Body of pancreas (tissue), 4 donors: ENCODE measurements at places on chromosomes 5 and 9. TPM values are rescaled to one million over a fixed set of nuclear protein-coding genes. Genes with fewer than 3 reads are reported as not detected.

GRCh38 chr5:96111080-96111756, 149.6 kb upstream of the ELL2 start:
- DNase-seq, result no peak
- peaks cover 62% of the 10 kb centered on the region for H3K4me1 ChIP-seq
- H3K4me3 ChIP-seq, result no peak overlapping the region
- H3K27ac ChIP-seq, result no peak overlapping the region

GRCh38 chr9:133888048-133888808, 103.9 kb downstream of the VAV2 start:
- H3K4me3 ChIP-seq, result no peak overlapping the region
- no peaks in the 10 kb centered on the region for H3K27me3 ChIP-seq
- peak; percentile 34 for DNase-seq

DNA sequence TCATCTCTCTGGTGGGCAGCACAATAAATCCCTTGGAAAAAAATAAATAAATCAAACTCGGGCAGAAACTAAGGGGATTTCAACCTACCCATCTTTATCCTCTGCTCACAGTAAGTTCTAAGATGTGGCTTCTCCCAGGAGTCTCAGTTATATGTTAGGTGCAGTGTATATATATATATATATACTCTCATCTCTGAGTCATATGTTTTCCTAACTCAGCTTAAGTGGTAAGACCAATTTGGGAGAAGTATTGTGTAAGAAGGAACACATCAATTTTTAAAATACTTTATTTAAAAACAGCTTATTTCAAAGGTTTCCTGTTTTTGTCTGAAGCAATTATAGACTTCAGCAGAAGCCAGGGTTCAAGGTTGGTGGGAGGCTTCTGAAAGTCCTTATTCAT, 20.3 kb upstream of the OSMR start:
- DNase-seq, result no peak
- H3K4me1 ChIP-seq, result no peaks in the 10 kb centered on the region
- H3K27ac ChIP-seq, result no peak overlapping the region
- no peaks in the 10 kb centered on the region for H3K36me3 ChIP-seq
- no peaks in the 10 kb centered on the region for H3K27me3 ChIP-seq
- no peak overlapping the region for H3K4me3 ChIP-seq

- no peak for DNase-seq
- H3K36me3 ChIP-seq, result no peaks in the 10 kb centered on the region
- peaks cover 11% of the 10 kb centered on the region for H3K4me1 ChIP-seq
- H3K27ac ChIP-seq, result no peak overlapping the region
- H3K4me3 ChIP-seq, result no peak overlapping the region
- H3K27me3 ChIP-seq, result no peaks in the 10 kb centered on the region
Observed at GRCh38 chr9:130498298-130498917, 53.6 kb downstream of the ASS1 start.

Gene SOHLH1
- total RNA-seq, result not detected
